ENCODE measurements at places on chromosomes 1 and 21.

- DNase-seq = no peak
Observed at GRCh38 chr1:40162753-40163441, 1.7 kb downstream of the RLF start.

- peak; percentile 75 for DNase-seq
Observed at GRCh38 chr21:33230545-33231324, 997 bp downstream of the IFNAR2 start.

- no peak for DNase-seq
Observed at GRCh38 chr1:154265586-154265985, 6.8 kb upstream of the HAX1 start.

GRCh38 chr1:38608202-38608864 lies 251.2 kb downstream of the RRAGC start:
- DNase-seq = peak; percentile 67

DNA sequence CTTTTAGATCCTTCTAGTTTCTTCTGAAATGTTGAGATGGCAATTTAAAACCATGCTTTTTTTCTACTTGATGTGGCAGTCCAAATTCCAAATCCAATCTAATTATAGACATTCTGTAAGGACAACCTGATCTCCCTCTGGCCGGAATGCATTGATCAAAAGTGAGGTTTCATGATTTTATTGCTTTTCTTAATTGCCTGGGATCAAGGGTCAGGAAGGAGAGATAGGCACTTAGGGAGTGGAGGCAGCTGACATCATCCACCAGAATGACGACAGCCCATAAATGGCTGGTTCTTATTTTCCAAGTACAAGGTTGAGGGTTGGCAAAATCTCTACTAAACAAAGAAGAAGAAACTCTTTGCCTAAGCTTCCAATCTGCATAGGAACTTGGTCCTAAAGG lies 46.4 kb upstream of the SCCPDH start:
- DNase-seq = no peak

DNA sequence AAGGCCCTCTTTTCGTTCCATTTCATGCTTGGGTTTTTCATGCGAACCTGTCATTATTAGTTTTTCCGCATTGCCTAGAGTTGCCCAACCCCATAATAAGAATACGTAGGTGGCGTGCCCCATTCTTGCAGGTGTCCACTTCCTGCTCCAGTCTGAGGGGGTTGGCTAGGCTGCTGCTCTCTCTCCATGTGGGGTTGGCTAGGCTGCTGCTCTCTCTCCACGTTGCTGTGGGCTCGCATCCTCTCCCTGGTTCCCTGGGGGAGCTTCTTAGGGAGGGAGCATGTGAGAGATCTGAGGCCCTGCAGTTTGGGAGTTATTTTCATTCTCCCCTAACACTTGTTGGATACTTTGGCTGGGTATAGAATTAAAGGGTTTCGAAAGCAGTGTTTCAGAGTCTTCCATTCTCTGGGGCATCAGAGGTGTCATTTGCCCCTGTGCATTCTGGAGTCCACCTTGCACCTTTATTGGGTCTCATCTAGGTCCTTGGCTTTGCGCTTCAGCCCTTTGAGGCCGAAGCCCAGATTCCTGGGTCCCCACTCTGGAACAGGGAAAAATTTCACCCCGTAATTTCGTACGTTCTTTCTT lies 8.6 kb downstream of the C1orf35 start:
- no peak for DNase-seq
